ENCODE measurements at places on chromosomes 2 and 18.

GRCh38 chr18:51196118-51196810 lies 1.2 kb downstream of the MEX3C start:
- no peak for DNase-seq

DNA sequence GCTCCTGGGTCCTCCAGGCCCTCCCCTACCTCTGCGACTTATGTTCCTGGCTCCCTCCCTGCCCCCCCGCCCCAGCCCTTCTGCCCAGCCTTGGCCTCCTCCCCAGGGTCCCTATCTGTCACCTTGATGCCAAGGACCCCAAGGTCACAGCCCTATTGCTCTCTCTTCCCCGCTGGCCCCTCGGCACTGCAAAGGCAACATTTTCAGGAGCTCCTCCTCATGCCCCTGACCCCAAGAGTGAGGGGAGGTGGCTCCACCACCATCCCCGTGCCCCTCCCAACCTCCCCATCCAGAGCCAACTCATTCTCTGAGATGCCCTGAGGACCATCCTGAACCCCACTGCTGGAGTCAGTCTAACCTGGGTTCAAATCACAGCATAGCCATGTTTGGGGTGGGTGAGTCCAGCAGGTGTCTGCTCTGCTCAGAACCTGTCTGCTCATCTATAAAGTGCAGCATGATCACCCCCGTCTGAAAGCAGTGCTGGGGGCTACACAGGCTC lies 11.7 kb downstream of the LIMS2 start:
- no peak for DNase-seq

DNA sequence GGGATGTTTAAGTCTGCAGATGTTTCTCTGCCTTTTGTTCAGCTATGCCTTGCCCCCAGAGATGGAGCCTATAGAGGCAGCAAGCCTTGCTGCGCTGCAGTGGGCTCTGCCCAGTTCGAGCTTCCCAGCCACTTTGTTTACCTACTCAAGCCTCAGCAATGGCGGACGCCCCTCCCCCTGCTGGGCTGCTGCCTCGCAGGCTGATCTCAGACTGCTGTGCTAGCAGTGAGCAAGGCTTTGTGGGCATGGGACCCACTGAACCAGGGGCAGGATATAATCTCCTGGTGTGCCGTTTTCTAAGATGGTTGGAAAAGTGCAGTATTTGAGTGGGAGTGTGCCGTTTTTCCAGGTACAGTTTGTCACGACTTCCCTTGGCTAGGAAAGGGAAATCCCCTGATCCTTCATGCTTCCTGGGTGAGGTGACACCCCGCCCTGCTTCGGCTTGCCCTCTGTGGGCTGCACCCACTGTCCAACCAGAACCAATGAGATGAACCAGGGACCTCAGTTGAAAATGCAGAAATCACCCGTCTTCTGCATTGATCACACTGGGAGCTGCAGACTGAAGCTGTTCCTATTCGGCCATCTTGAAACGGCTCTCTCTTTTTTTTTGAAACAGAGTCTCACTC lies 27.6 kb upstream of the ADAM23 start:
- no peak for DNase-seq

GRCh38 chr2:138503652-138504051 lies 2.1 kb downstream of the SPOPL start:
- no peak for DNase-seq

DNA sequence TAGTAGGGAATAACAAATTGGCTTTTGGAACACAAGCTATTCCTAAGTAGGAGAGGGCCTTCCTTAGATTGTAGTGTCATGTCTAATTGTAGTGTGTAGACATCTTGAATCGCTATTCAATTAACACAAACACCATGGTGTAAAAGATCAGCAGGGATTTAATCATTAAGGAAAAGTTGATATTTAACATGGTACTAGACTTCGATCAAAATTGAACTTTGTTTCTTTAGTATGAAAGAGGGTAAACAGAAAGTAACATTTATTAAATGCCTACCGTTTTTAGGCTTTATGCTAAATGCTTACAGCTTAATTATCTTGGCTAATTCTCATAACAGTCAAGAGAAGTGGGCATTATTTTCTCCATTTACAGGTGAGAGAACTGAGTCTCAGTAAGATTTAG lies 37.5 kb upstream of the FIGN start:
- no peak for DNase-seq

- no peak for DNase-seq
Measured at GRCh38 chr2:148901142-148901541, 26.1 kb downstream of the KIF5C start.

DNA sequence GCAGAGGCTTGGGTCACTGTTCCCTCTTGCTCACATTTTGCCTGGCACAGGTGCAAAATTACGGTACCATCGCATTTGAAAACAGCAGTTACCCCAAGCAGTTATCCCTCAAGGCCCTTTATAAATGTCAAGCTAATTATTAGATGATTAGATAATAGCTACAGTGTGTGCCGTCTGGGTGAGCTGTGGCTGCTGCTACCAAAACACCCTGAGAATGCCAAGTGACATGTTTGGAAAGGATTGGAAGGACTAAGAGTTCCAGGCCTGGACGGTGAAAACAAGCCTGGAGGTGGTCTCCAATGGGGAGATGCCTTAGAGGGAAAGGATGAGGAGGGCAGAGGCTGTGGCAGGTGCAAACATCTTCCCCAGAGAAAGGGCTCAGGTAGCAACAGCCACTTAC lies 120.6 kb downstream of the CAPN13 start:
- no peak for DNase-seq

DNA sequence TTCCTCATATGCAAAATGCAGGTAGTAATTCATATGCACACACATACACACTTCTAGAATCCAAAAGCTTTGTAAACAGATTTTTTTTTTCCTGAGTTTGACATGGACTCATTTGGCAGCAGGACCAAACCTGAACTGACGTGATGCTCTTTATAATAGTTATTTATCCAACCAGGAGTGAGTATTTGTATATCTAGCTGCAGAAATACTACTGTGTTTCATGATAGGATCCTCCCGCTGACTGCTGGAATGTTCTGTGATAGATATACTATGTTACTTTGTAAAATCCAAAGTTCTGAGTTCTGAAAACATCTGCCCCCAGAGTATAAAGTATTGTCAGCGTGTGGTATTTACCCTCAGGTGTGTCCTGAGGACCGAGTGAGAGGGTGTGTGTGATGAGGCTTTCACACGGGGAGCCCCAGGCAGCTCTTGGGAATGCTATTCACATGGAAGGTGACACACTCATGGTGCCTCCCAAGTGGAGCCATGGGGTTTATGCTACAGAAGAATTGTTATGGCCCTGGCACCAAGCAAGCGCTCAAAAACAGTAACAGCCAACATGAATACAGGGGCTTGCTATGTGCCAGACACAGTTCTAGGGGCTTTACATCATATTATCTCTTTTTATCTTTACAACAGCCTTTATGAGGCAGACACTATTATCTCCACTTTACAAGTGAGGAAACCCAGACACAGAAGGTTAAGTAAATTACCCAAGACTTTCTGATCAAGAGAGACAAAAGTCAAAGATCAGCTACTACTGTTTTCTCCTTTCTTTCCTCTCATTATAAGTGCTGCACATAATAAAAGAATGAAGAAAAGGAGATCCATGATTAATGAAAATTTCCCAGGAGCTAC lies 16.7 kb upstream of the TXNDC2 start:
- DNase-seq = no peak

- no peak for DNase-seq
Measured at GRCh38 chr2:19579461-19579860, 221.0 kb upstream of the OSR1 start.

All from CMK (cell line).